ENCODE measurements at places on chromosomes 12 and 14. TPM values are rescaled to one million over a fixed set of nuclear protein-coding genes. Genes with fewer than 3 reads are reported as not detected.

The KRT2 gene
- total RNA-seq: not detected

The HSPB8 gene
- not detected for total RNA-seq

The AHNAK2 gene
- total RNA-seq: 0.02 TPM

The PXMP2 gene
- total RNA-seq: 21.5 TPM

The KRT5 gene
- not detected for total RNA-seq

The CD163 gene
- not detected for total RNA-seq

The ALKBH2 gene
- total RNA-seq: 47.4 TPM

The TAS2R10 gene
- not detected for total RNA-seq

The HOXC11 gene
- not detected for total RNA-seq

The PLA2G1B gene
- not detected for total RNA-seq

The ENO2 gene
- total RNA-seq: 147 TPM

The CLEC4D gene
- total RNA-seq: not detected

The GZMB gene
- total RNA-seq: 6,140 TPM

GRCh38 chr12:16347391-16348298, at the start of gene MGST1:
Gene MGST1 (plus strand): TSS chr12:16347645. CDS start chr12:16354253, 6,608 bp downstream.
- no peak for DNase-seq
- no peaks in the 10 kb centered on the region for H3K4me1 ChIP-seq
- H3K36me3 ChIP-seq: no peaks in the 10 kb centered on the region
- H3K4me3 ChIP-seq: no peak within 1 kb of the TSS
- no peak within 1 kb of the TSS for H3K27ac ChIP-seq

DNA sequence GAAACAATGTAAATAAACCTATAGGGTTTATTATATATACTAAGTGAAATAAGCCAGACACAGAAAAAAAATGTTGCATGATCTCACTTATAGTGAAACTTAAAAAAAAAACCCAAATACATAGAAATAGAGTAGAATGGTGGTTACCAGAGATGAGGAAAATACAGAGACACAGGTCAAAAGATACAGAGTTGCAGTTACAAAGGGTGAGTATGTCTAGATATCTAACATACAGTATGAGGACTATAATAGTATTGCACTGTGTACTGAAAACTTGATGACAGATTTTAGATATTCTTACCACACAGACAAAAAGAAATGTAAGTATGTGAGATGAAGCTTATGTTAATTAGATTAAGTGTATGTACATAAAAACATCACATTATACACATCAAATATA, 28.1 kb downstream of the CLEC2D start:
- peak overlapping the region; percentile 40 for H3K27ac ChIP-seq
- H3K36me3 ChIP-seq: peaks cover 56% of the 10 kb centered on the region
- no peak overlapping the region for H3K4me3 ChIP-seq
- no peaks in the 10 kb centered on the region for H3K27me3 ChIP-seq
- H3K4me1 ChIP-seq: peaks cover 81% of the 10 kb centered on the region

- peaks cover 6% of the 10 kb centered on the region for H3K36me3 ChIP-seq
- DNase-seq: peak; percentile 57
- H3K27ac ChIP-seq: peak overlapping the region; percentile 77
- H3K27me3 ChIP-seq: peaks cover 4% of the 10 kb centered on the region
Observed at GRCh38 chr14:76908834-76909233, 82.6 kb downstream of the LRRC74A start.

DNA sequence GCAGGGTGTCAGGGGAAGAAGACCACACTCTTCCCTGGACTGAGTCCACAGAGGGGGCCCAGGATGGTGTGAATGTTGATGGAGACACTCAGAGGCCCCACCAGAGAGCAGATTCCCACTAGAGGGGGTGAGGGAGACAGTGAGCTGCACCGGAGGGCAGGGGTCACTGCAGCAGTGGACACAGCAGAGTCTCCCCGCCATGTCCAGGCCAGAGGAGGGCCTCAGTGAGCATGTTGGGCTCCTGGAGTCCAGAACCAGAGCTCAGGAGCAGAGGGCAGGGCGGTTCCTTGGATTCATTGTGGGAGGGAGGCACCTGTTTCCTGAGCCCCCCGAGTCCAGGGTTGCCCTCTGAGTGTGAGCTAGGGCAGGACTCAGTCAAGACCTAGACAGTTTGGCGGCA, 1.8 kb upstream of the KRT82 start:
- DNase-seq: no peak
- peaks cover 5% of the 10 kb centered on the region for H3K27me3 ChIP-seq
- H3K36me3 ChIP-seq: no peaks in the 10 kb centered on the region

DNA sequence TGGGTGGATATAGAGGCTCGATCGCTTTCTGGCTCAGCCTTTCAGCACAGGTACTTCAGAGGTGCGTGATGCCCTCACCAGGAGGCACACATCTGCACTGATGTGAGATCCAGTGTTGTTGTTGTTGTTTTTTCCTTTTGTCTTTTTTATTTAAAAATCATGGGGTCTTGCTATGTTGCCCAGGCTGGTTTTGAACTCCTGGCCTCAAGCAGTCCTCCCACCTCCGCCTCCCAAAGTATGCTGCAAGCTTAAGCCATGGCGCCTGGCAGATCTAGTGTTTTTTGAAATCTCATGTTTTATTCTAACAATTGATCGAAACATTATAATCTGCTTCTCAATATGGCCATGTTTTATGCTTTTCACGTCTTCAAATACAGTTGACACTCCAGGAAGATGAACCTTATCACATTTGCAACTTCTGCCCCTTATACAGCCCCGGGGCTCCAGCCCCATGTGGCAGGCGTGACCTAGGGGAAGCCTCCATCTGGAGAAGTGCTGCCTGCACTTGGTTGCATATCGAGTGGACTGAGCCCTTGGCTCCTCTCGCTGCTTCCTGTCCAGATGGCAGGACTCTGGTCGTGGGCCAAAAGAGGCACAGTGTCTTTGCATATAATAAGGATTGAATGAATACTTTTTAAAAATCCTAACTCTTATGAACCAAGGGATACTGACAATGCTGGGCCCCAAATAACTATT, 71.7 kb downstream of the TRAF3 start:
- peaks cover 19% of the 10 kb centered on the region for H3K4me1 ChIP-seq
- peak overlapping the region; percentile 73 for H3K27ac ChIP-seq
- DNase-seq: no peak

DNA sequence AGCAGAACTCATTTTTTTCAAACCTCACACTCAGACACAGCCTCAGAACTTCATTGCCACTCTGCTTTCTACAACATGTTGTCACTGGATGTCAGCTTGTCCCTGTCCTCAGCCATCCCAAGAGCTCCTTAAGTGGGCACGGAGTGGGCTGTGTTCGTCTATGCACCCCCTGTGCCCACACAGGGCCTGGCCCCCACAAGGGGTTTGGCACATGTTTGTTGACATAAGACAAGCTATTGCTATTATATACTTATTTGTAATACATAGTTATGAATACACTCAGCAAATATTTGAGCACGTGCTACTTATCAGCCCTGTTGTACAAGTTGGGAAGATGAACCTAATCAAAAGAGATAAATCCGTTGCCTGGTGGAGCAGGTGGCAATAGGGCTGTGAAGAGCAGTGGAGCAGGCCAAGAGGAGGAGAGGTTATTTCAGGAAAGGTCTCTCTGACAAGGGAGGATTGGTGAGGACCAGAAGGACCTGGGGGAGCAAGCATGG, 4.3 kb upstream of the BDKRB1 start:
- DNase-seq: no peak
- H3K36me3 ChIP-seq: no peaks in the 10 kb centered on the region
- H3K4me1 ChIP-seq: no peaks in the 10 kb centered on the region
- H3K27me3 ChIP-seq: peaks cover 2% of the 10 kb centered on the region
- no peak overlapping the region for H3K27ac ChIP-seq

GRCh38 chr12:31664038-31664437, 4.5 kb downstream of the ETFBKMT start:
- H3K27me3 ChIP-seq: no peaks in the 10 kb centered on the region
- no peak overlapping the region for H3K4me3 ChIP-seq
- peaks cover 5% of the 10 kb centered on the region for H3K4me1 ChIP-seq
- no peak overlapping the region for H3K27ac ChIP-seq

- H3K4me3 ChIP-seq: peak overlapping the region; percentile 92
- no peak for DNase-seq
- peaks cover 32% of the 10 kb centered on the region for H3K4me1 ChIP-seq
- no peaks in the 10 kb centered on the region for H3K27me3 ChIP-seq
- H3K27ac ChIP-seq: peak overlapping the region; percentile 75
Observed at GRCh38 chr14:52790011-52790755, 1.2 kb downstream of the GNPNAT1 start.

GRCh38 chr14:77145975-77146740, 4.6 kb upstream of the ZDHHC22 start:
- H3K4me1 ChIP-seq: peaks cover 5% of the 10 kb centered on the region
- no peaks in the 10 kb centered on the region for H3K36me3 ChIP-seq
- H3K27ac ChIP-seq: no peak overlapping the region
- no peak for DNase-seq
- peaks cover 56% of the 10 kb centered on the region for H3K27me3 ChIP-seq

- no peak overlapping the region for H3K4me3 ChIP-seq
- H3K27ac ChIP-seq: no peak overlapping the region
- peaks cover 24% of the 10 kb centered on the region for H3K27me3 ChIP-seq
- no peaks in the 10 kb centered on the region for H3K4me1 ChIP-seq
- no peak for DNase-seq
- no peaks in the 10 kb centered on the region for H3K36me3 ChIP-seq
Observed at GRCh38 chr12:2649201-2650030, 145.4 kb upstream of the FKBP4 start.

DNA sequence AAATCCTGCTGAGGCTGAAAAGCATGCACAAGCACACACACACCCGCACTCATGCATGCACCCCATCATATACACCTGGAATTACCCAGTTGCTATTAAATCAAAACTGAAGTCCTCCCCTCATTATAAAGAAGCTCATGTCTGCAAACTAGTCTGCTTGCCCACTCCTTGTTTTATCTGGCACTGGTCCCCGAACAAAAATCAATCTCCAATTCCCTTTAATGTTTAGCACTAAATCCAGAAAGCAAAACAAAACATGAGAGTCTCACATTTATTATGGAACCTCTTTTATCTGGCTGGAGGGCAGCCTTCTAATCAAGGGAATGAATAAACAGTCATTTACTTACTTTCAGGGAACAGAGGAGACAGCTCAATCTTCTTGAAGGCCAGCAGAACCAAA, 1093.4 kb upstream of the FLRT2 start:
- no peak overlapping the region for H3K4me3 ChIP-seq
- DNase-seq: no peak
- H3K27ac ChIP-seq: no peak overlapping the region
- no peaks in the 10 kb centered on the region for H3K27me3 ChIP-seq
- no peaks in the 10 kb centered on the region for H3K36me3 ChIP-seq

- H3K4me3 ChIP-seq: peak overlapping the region; percentile 28
- H3K27ac ChIP-seq: peak overlapping the region; percentile 94
- H3K27me3 ChIP-seq: no peaks in the 10 kb centered on the region
- peaks cover 16% of the 10 kb centered on the region for H3K36me3 ChIP-seq
- no peak for DNase-seq
Observed at GRCh38 chr12:68240079-68240478, 13.3 kb downstream of the IL22 start.

GRCh38 chr12:75660805-75661404, 149.5 kb upstream of the KRR1 start:
- peaks cover 1% of the 10 kb centered on the region for H3K27me3 ChIP-seq
- peaks cover 16% of the 10 kb centered on the region for H3K4me1 ChIP-seq
- DNase-seq: no peak
- H3K4me3 ChIP-seq: no peak overlapping the region
- H3K27ac ChIP-seq: no peak overlapping the region

DNA sequence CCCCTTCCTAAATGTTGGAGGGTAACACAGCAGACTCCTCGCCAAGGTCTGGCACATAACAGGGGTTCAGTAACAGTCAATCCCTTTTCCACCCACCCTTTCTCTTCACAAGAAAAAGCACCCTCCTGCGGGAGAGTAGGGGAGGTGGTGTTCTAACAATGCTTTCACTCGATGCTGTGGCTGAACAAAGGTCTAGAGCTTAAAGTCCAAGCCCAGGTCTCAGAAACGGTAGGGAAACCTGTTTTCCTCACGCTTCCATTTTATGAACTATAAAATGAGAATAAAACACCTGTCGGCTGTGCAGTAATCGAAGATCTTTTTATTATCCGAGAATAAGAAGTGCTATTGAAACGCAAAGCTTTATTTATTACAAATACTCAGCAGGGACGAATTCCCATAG, 20.9 kb upstream of the CACNA2D4 start:
- peaks cover 6% of the 10 kb centered on the region for H3K4me1 ChIP-seq
- no peaks in the 10 kb centered on the region for H3K27me3 ChIP-seq
- DNase-seq: no peak
- H3K36me3 ChIP-seq: peaks cover 7% of the 10 kb centered on the region
- no peak overlapping the region for H3K4me3 ChIP-seq

DNA sequence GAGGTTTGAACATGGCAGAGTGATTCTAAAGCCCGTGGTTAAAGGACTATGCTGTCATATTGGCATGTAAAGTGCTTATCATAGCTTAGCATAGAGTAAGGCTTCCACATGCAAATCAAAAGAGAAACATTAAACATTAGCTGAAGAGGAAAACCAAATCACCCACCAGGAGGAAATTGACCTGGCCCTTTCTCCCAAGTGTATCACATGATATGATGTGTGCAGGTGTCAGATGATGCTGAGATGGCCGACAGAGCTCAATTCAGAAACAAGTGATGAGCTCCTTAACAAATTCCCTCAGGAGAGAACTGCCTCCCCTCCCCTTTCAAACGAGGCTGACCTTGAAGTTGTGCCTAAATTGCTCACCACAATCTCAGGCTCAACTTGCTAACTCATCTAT, 217.1 kb upstream of the BTG1 start:
- peak overlapping the region; percentile 77 for H3K27ac ChIP-seq
- no peak for DNase-seq
- H3K27me3 ChIP-seq: no peaks in the 10 kb centered on the region
- peak overlapping the region; percentile 64 for H3K4me3 ChIP-seq
- peaks cover 61% of the 10 kb centered on the region for H3K4me1 ChIP-seq
- peaks cover 27% of the 10 kb centered on the region for H3K36me3 ChIP-seq

- no peak for DNase-seq
- peaks cover 10% of the 10 kb centered on the region for H3K36me3 ChIP-seq
- H3K4me1 ChIP-seq: peaks cover 5% of the 10 kb centered on the region
- H3K27ac ChIP-seq: no peak overlapping the region
Observed at GRCh38 chr12:76785407-76785806, 21.5 kb downstream of the ZDHHC17 start.

- peaks cover 10% of the 10 kb centered on the region for H3K36me3 ChIP-seq
- H3K4me3 ChIP-seq: peak overlapping the region; percentile 89
- peaks cover 52% of the 10 kb centered on the region for H3K4me1 ChIP-seq
- peaks cover 2% of the 10 kb centered on the region for H3K27me3 ChIP-seq
Observed at GRCh38 chr12:68332728-68333630, 817 bp upstream of the MDM1 start.

GRCh38 chr14:102227184-102227964, 77.6 kb downstream of the MOK start:
- no peaks in the 10 kb centered on the region for H3K4me1 ChIP-seq
- H3K27me3 ChIP-seq: no peaks in the 10 kb centered on the region
- no peak for DNase-seq

DNA sequence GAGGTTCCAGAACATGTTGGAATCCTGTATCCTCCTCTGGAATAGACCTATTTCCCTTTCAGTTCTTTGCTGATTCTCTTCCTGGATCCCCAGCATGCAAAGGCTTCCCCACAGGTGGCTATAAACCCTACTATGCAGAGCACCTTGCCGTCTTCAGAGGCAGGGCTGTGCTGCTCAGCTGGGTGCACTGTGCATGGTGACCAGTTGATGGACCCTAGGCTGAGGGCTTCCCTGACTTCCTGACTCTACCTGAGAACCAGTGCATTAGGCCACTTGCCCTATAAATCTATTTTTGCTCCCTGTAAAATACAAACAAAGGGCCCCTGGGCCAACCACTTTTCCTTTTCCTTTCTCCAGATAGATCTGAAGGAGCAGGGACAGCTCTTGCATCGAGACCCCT, 14.1 kb downstream of the ZNF219 start:
- no peak overlapping the region for H3K4me3 ChIP-seq
- no peak overlapping the region for H3K27ac ChIP-seq
- DNase-seq: no peak
- no peaks in the 10 kb centered on the region for H3K36me3 ChIP-seq
- H3K4me1 ChIP-seq: peaks cover 20% of the 10 kb centered on the region

All from activated T-helper 1 cell treated with anti-CD3 and anti-CD28 coated beads, Interleukin-12 subunit alpha, Interleukin-12 subunit beta, Interleukin-2, Interleukin-4 antibody, amounts not matched to agents 30 ng/mL and 10 ng/mL and 1 ng/mL, durations not matched to agents 14 hours and 24 hours and 36 hours (primary cell).